ENCODE measurements at places on chromosomes 4 and X.

GRCh38 chr4:4693258-4693657, 151.4 kb upstream of the STX18 start:
- no peaks in the 10 kb centered on the region for H3K27me3 ChIP-seq
- no peaks in the 10 kb centered on the region for H3K4me1 ChIP-seq
- no peak overlapping the region for H3K4me3 ChIP-seq
- DNase-seq, result no peak
- H3K36me3 ChIP-seq, result no peaks in the 10 kb centered on the region

DNA sequence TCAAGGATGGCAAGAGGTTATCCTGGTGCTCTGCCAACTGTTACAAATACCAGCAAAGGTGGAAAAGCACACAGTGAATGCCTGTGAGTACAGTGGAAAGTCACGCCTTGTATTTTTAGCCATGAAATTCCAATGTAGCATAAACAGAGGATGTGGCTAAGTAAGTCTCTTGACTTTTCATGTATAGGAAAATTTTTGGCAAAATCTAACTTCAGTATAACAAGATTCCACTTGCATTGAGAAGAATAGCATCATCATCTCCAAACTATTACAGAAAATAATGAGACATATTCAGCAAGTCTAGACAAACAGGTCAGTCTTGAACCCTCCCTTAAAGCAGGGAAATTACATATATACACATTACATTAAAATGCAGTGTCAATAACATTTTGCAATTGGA, 7.9 kb downstream of the SLC10A6 start:
- no peaks in the 10 kb centered on the region for H3K27me3 ChIP-seq
- no peak overlapping the region for H3K27ac ChIP-seq
- no peak overlapping the region for H3K4me3 ChIP-seq

DNA sequence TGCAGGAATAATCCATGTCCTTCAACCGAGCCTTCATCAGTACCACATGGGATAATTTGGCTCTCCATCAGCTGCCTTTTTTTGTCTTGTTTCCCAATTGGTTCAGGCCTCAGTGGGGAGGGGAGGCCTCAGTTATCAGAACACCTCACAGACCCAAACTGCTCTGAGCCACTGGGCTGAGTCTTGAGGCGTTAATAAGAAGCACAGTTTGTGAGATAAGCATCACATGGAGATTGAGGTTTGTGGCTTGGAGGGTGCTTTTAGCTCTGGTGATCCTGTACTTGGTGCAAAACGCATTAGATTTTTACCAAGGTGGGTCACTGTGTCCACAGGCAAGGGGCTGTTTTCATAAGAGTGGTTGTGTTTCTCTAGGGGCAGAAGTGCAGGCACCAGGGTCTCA, 82.8 kb upstream of the HPF1 start:
- H3K27ac ChIP-seq, result no peak overlapping the region
- no peaks in the 10 kb centered on the region for H3K4me1 ChIP-seq
- H3K36me3 ChIP-seq, result no peaks in the 10 kb centered on the region
- DNase-seq, result no peak
- H3K27me3 ChIP-seq, result peaks cover 3% of the 10 kb centered on the region
- no peak overlapping the region for H3K4me3 ChIP-seq

DNA sequence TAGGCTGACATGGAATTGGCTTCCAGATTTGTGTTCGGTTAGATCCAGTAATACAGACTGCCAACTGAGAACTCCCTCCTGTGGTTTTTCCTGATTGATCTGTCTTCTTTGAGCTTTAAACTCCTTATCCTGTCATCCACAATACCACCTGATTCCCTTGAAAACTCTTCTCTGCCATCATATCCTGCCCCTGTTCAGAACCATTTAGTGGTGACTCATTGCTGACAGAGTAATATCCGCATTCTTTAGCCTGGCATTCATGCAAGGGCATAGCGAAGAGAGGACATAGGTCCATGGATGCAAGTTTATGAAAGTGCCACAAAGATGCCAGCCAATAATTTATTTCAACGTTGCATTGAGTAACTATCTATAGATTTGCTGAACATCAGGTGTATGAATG, 76.6 kb downstream of the ITIH6 start:
- no peaks in the 10 kb centered on the region for H3K27me3 ChIP-seq
- no peaks in the 10 kb centered on the region for H3K4me1 ChIP-seq
- no peak overlapping the region for H3K27ac ChIP-seq

- H3K36me3 ChIP-seq, result no peaks in the 10 kb centered on the region
- no peak overlapping the region for H3K27ac ChIP-seq
- H3K4me1 ChIP-seq, result no peaks in the 10 kb centered on the region
- no peak for DNase-seq
- H3K27me3 ChIP-seq, result no peaks in the 10 kb centered on the region
Observed at GRCh38 chr4:27846951-27847350, 986.3 kb downstream of the STIM2 start.

- H3K4me3 ChIP-seq, result no peak overlapping the region
- no peaks in the 10 kb centered on the region for H3K36me3 ChIP-seq
- peaks cover 8% of the 10 kb centered on the region for H3K27me3 ChIP-seq
- H3K27ac ChIP-seq, result no peak overlapping the region
- H3K4me1 ChIP-seq, result peaks cover 19% of the 10 kb centered on the region
Observed at GRCh38 chr4:121873604-121874003, 3.3 kb upstream of the BBS7 start.

- DNase-seq, result no peak
- no peaks in the 10 kb centered on the region for H3K4me1 ChIP-seq
- H3K4me3 ChIP-seq, result no peak overlapping the region
- H3K27me3 ChIP-seq, result no peaks in the 10 kb centered on the region
- H3K27ac ChIP-seq, result no peak overlapping the region
- H3K36me3 ChIP-seq, result no peaks in the 10 kb centered on the region
Observed at GRCh38 chrX:107710617-107711391, 64.8 kb downstream of the TSC22D3 start.

- H3K4me1 ChIP-seq, result no peaks in the 10 kb centered on the region
- H3K27me3 ChIP-seq, result no peaks in the 10 kb centered on the region
- no peak overlapping the region for H3K4me3 ChIP-seq
- H3K27ac ChIP-seq, result no peak overlapping the region
Observed at GRCh38 chr4:124631760-124632159, 80.8 kb downstream of the ANKRD50 start.

DNA sequence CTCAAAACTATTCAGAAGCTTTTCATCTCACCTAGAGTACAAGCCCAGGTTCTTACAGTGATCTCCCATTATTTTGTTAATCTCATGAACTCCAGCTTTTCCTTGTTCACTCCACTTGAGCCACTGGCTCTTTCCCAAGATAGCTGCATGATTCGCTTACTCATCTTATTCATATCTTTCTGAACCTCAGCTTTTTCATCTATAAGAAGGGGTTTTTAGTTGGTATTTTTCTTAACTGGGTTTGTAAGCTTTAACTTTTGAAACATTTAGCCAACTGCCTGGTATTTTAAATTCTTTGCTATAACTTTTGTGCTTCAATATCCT, 24.0 kb downstream of the GIMD1 start:
- no peak overlapping the region for H3K27ac ChIP-seq
- H3K27me3 ChIP-seq, result no peaks in the 10 kb centered on the region
- no peaks in the 10 kb centered on the region for H3K4me1 ChIP-seq
- no peak for DNase-seq
- H3K36me3 ChIP-seq, result peaks cover 58% of the 10 kb centered on the region
